NCI-H2171 (cell line): ENCODE measurements at places on chromosomes 11 and 22.

DNA sequence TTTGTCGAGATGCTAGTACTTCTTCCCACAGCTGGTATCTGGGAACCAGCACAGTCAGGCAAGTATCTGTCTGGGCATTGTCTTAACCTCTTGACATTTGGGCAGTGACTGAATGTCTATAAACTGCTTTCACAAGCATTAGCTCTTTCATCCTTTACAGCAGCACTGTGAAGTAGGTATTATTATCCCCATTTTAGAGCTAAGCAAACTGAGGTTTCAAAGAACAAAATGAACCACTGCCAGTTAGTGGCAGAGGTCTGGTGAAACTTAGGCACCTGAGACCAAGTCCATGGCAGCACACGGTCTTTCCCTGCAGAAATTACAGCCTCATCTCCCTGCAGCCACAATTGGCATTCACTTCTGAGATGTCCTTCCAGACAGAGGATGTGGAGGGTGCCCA lies 111.0 kb upstream of the TBCEL start:
- no peak for DNase-seq

GRCh38 chr11:112582366-112582765 lies 321.7 kb upstream of the PLET1 start:
- DNase-seq: no peak

DNA sequence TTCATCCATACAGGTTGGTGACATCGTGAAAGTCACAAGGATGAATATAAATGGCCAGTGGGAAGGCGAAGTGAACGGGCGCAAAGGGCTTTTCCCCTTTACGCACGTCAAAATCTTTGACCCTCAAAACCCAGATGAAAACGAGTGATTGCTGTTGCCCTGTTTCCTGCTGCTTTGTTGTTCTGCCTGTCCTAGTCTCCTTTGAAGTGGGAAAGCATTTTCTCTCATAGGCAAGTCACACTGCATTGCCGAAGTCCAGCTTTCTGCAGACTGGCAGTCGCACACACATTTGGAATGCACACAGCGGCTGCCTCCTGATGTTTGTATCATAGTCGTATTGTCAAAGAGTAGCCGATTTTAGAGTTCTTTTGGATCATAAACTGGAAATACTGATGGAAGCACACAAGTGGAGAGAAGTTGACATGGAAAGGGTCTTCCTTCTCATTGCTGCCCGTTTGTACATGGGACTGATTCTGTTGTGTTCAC lies 17.3 kb upstream of the AIFM3 start:
- DNase-seq: no peak

GRCh38 chr11:130599073-130599654 lies 150.7 kb downstream of the ADAMTS15 start:
- DNase-seq: no peak

- peak; percentile 58 for DNase-seq
Measured at GRCh38 chr22:33357981-33358399, 299.8 kb upstream of the SYN3 start.

GRCh38 chr11:103125462-103125861 lies 16.2 kb downstream of the DYNC2H1 start:
- DNase-seq: no peak

DNA sequence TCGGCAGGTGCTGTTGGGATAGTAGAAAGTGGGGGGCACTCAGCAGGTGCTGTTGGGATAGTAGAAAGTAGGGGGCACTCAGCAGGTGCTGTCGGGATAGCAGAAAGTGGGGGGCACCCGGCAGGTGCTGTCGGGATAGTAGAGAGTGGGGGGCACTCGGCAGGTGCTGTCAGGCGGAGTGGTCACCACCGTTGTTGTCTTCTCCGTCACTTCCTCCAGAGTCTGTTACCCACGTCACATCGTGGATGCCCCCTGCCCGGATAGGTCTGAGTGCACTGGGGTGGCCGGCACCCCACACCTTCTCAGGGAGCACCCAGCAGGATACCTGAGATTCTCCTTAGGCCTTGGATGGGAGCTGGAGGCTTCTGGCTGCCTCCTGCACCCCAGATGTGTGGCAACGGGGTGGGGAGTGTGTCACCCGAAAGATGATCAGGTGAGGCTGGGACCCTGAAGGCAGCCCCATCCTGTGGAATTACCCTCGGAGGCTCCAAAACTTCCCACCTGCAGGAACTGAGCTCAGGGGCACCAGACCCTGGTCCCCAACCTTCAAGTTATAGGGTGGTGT lies 24.1 kb upstream of the KRTAP5-7 start:
- no peak for DNase-seq

DNA sequence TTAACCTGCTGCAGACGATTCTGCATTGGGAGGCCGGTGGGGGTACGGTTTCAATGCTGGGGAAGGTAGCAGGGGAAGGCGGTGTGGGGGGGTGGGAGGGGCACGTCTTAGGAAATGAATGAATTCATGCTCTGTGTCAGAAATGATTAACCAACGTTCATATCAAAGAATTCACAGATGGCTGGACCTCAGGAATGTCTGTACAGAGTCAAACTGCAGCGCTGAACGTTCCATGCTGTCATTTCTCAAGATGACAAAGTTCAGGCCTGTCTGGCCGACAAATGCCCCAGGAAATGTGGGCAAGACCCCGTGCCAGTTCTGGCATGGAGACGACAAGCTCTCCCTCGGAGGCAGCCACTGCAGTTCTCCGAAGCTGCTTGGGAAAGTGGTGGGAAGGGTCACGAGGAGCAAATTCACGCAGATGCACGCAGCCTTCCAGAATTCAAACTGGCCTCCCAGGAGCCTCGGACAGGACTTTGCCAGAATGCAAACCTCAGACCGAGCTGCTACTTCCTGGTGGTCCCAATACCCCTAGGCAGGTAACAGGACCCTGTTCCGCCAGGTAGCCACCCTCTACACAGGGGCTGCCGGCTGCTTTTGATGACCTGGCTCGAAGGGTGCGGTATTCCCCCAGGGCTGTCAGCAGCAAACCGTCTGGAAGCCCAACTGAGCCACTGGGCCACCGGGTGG lies 81.5 kb downstream of the TRMU start:
- DNase-seq: no peak

GRCh38 chr22:40862013-40862412 lies at the start of gene DNAJB7:
TSS of gene DNAJB7 (minus strand) at chr22:40862113. CDS start at chr22:40861994, 119 bp downstream.
- no peak for DNase-seq

DNA sequence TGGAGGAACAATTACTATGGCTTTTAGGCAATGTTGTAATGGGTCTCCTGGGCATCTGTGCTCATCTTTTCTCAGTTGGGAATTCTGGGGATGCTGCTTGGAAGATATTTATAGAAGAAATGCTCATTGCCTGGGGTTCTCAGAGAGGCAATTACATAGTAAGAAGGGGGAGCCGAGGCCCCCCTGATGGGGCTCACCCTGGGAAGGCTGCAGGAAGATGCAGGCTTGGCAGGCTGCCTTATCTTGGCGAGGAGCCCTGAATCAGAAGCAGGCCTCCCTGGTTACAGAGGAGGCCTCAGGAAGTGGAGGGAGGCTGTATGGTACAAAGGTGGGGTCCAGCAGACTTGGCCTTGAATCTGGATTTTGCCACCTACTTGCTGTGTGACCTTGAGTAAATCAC lies 60.6 kb upstream of the CRYBB3 start:
- DNase-seq: no peak

DNA sequence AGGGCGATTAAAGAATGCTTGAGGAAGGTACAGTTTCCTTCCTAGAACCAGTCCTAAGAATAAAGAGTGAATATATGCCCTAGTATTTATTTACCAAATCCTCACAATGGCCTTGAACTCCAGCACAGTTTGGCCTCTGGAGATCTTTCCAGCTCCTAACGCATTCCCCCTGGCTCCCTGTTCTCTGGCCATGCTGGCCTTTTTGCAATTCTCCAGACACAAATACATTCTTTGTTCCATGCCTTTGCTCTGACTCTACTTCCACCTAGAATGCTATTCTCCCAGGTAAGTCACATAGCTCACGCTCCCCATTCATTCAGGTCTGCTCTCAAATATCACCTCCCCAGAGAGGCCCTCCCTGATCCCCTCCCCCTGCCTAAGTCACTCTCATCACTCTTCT lies 3.7 kb upstream of the DGKZ start:
- no peak for DNase-seq

DNA sequence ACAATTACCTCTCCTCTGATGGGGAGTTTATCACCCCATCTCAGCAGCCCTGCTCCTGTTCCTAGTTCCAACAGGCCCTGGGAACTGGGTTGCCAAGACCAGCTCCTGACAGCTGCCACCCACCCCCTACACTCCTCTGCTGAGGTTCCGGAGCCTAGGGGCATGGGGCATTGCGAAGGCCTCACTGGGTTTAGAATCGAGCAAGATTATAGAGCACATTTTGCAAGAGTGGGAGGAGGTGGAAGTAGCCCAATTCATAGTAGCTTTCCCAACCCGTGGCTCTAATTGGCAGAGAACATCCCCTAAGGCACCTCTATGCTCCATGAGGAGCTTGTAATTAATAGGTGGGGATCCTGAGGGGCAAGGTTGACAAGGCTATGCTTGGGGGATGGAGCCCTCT lies 23.0 kb downstream of the MYEOV start:
- no peak for DNase-seq

- no peak for DNase-seq
Measured at GRCh38 chr11:65131417-65131776, 2.9 kb downstream of the SYVN1 start.

DNA sequence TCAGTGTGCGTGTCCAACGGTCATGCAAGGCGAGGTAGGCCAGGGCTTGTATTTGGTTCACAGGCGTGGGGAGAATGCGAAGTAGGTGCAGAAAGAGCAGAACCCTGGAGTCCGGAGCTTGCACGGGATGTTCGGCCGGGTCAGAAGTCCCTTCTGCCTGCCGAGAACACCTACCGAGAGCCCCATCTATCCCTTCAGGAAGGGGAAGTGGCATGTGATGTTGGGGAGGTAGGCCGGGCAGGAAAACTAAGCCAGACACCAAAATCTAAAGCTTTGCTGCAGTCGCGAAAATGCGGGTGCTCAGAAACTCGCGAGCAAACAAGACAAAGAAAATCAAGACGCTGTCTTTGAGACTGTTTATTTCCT lies 435 bp upstream of the TAF6L start:
- no peak for DNase-seq

DNA sequence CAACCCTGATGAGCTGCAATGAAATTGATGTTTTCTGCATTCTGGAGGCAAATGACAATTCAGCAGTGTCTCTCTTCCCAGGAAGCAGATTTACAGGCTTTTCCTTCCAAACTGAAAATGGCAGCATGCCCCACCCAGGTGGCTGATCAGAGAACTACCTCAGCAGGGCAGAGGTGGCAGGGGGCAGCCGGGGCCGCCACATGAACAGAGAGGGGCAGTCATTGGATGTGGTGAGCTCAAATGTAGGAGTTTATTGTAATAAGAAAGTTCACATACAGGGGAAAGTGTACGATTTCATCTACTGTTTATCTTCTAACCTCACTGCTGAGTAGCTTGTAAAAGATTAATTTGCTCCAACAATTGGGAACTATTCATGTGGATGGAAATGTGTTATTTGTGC lies 15.7 kb upstream of the PARVA start:
- no peak for DNase-seq
